ENCODE measurements at places on chromosomes 6 and 20.
A peak's percentile ranks its signal among the peaks of the same experiment; 100 is the strongest.

DNA sequence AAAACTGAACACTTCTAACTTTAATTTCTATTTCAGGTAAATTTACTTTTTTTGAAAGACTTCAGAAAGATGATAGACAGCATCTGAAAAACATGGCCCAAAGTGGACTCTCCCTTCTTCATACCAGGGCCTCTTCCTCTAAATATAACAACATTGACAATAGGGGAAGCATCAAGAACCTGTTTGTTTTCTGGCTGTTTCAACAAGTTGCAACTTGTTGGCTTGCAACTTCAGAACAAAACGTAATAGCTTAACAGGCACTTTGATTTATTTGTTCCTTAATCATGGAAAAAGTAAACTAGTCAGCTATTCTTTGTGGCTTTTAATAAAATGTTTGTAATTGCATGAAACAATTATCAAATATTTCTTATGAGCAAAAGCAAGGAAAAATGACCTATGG, 34.3 kb downstream of the RGS17 start:
- no peak for DNase-seq

DNA sequence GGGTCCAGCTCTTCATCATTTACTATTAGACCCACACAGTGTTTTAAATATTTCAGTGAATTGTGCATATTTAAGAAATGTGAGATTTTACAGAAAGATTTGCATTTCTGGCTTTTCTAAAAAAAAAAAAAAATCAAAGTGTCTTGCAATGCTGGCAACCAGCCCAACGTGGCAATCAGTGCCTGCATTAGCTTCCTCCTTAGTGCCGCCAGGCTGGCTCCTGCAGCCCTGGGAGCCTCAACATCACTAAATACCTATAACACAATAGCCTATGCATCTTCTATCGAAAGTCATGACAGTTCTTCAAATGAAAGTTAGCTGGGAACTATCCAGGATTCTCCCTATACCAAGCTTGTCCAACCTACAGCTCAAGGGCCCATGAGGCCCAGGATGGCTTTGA, 9.4 kb upstream of the CD93 start:
- DNase-seq, result no peak

- DNase-seq, result peak; percentile 88
These were observed 915 bp downstream of the TMEM63B start for GRCh38 chr6:44128020-44128917.

DNA sequence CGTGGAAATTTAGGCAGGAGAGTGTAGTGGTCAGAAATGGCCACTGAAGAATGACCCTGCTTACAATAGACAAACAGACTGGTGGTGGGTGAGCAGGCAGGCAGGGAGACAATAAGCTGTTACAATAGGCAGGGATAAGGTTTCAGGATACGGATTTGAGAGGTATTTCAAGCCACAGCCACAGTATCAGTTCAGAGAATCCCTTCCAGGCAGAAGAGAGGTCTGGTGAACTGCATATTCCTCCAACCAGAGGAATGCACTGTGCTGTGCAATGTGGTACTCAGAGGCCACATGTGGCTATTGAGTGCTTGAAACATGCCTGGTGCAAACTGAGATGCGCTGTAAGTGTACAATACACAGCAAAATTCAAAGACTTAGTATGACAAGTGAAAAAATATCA, 20.6 kb downstream of the RMND1 start:
- DNase-seq, result no peak

GRCh38 chr6:25403150-25403549, 124.0 kb downstream of the CARMIL1 start:
- no peak for DNase-seq

DNA sequence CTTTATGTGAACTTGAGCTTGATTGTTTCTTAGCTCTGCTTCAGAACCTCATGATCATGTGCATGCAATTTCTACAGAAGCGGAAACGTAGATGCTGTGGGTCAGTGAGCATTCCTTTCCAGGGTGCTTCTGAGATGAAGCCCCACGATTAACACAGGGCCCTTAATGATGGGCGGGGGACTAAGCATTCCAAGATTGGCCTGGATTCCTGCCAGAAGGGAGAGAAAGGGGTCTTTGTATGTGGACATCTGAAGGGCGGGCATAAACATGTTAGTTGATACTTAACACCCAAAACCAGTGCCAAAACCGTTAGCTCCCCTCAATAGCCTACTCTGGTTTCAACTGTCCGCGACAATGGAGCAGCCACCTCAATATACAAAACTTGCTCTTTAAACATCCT, 46.9 kb upstream of the POU3F2 start:
- no peak for DNase-seq

DNA sequence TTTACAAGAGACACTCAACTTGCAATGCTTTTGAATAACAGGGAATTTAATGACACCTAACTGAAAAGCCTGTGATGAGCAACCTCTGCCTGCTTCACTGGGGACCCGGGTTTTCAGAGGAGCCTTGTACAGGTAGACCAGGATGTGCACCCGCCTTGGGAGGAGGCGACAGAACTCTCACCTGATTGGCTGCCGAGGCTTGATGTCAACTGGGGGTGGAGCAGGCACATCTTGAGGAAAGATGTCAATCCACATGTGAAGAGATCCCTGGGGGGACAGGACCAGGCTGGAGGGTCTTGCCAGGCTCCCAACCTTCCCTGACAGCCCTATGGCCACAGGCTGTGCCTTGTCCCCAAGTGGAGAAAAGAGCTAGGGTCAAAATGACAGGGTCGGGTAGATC, 19.8 kb downstream of the ERGIC3 start:
- peak; percentile 78 for DNase-seq

DNA sequence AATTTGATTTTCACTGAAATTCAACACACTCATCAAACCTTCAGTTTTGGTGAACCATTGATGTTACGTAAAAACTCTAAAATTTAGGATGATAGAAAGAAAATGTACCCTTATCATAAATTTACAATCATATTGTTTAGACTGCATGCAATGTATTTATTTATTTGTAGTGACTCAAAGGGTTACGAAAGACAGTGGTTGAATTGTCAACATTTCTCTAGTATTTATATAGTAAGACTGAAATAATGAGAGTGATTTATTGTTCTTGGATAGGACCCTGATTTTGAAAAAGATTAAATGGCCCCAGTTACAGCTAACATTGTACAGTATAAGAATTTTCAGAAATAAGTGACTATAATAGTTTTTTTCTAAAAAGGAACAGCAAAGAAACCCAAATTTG, 591.5 kb downstream of the RFPL4B start:
- DNase-seq, result no peak

- no peak for DNase-seq
These were observed 127.4 kb upstream of the GRIK2 start for GRCh38 chr6:101266063-101266462.

DNA sequence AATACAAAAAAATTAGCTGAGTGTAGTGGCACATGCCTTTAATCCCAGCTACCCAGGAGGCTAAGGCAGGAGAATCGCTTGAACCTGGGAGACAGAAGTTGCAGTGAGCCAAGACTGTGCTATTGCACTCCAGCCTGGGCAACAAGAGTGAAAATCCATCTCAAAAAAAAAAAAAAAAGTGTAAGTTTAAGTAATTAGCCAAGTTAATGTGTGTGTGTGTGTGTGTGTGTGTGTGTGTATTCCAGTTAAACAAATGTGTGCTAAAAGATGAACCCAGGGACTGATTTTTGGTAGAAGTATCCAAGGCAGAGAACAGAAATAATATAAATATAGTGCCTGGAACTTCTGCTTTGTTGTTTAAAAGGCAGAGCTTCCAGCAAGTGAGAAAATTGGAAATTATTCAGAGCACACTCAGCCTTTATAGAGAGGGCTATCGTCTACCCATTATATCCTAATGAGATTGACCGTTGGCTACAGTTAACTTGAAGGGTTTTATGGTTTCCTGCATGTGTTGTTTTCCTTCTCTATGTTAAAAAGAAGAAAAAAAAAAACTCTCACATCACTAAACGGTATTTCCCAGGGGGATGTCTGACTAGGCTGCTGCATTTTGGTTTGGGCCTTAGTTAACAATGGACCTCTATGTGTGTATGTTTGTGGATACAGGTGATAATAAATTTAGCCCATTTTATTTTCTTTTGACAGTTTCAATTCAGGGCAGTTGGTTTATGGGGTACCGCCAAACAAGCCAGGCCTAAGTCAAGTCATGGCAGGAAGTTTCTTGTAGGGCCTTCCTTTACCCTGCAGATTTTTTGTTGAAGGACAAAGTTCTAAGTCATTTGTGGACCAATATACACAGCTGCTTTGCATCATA, 9.8 kb downstream of the SOX4 start:
- no peak for DNase-seq

GRCh38 chr6:55562318-55562717, 16.7 kb downstream of the HMGCLL1 start:
- DNase-seq, result no peak

- peak; percentile 10 for DNase-seq
These were observed 109.5 kb upstream of the HSF2 start for GRCh38 chr6:122289762-122290539.

DNA sequence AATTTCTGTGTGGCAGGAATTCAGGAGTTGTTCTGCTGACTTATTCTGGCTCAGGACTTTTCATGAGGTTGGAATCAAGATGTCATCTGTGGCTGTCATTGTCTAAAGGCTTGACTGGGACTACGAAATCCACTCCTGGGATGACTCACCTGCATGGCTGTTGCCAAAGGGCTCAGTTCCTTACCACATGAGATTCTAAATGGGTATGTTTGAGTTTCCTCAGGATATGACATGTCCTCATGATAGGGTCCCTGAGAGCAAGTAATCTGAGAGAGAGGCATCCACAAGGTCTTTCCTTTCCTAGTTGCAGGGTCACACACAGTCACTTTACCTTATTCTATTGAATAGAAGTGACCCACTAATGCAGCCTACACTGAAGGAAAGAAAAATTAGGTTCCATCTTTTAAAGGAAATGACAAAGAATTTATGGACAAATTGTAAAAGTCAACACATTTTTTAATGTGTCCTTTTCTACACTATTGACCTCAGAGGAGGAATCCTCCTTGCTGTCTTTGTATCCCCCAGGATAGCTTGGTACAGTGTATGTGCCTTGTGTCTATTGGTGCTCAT, 1025.0 kb upstream of the GJE1 start:
- no peak for DNase-seq

DNA sequence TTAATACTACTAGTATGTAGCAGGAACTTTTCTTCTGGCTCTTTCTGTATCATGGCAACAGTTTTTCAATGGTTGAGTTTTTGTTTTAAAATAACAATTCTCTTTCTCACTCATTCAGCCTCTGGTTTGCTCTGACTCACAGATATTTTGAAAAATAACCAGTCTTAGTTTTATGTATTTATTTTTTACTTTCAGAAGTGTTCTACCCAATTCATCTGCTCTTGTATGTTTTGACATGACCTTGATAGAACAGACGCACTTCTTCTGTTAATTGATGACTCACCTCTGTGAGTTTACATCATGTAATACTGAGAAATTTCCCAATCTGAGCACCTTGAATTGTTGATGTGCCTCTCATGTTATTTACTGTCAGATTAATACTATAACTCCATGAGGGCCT, 178.9 kb downstream of the SASH1 start:
- no peak for DNase-seq

DNA sequence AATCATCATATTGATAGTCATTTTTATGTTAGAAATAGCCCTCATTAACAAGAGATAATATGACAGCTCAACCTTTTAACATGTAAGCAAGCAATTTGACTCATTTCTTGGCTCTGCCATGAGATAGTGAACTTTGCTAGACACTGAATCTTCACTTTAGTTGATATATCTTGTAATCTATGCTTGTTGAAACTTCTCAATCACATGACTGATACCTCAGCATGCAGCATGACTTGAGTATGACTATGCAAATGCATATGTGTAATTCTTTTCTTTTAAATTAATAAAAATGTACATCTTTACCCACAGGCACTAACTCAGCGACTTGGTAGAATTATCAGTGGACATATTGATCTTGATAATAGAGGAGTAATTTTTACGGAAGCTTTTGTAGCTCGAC, 6.6 kb downstream of the UFL1 start:
- no peak for DNase-seq

GRCh38 chr6:139334806-139335446, 39.5 kb downstream of the CITED2 start:
- no peak for DNase-seq

- peak; percentile 36 for DNase-seq
These were observed 47.2 kb upstream of the PLCB4 start for GRCh38 chr20:9021699-9022098.

DNA sequence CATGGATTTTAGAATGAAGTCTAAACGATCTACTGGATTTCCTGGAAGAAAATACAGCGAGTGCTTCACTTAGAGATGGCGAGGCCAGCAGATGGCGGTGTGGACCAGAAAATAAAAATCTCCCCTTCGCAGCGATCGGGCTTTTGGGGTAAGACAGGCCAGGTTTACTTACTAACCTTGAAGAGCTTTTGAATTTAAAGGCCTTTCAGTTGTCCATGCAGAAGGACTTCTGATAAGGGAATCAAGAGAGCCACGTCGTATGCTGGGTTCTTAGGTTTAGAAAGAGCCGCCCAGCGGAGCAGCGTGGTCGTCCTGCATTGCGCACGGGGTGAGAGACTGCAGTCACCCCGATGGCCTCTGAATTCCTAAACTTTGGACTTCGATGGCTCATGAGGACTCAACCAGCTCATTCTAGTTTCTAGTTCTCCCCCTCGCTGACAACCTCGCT, 125.2 kb upstream of the RALGAPA2 start:
- peak; percentile 74 for DNase-seq

DNA sequence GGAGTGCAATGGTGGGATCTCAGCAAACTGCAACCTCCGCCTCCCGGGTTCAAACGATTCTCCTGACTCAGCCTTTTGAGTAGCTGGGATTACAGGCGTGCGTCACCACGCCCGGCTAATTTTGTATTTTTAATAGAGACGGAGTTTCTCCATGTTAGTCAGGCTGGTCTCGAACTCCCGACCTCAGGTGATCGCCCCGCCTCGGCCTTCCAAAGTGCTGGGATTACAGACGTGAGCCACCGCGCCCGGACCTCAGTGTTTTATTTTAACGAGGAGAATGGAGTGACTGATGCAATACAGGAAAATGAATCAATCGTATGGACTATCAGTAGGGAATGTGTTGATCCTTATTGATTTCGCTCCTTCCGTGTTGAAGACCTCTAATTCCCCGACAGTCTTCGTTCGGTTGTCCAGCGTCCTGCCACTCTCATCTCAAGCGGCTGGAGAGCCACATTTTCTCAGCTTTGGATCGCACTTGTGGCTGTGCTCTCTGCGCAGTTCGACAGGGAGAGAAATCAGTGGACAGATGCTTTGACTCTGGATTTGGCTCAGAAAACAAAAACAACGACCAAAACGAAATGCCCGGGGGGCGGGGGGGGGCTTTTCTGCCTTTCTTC, 166.2 kb downstream of the TRIM27 start:
- DNase-seq, result no peak

GRCh38 chr20:64063389-64064144, 569 bp downstream of the TCEA2 start:
- DNase-seq, result peak; percentile 89

DNA sequence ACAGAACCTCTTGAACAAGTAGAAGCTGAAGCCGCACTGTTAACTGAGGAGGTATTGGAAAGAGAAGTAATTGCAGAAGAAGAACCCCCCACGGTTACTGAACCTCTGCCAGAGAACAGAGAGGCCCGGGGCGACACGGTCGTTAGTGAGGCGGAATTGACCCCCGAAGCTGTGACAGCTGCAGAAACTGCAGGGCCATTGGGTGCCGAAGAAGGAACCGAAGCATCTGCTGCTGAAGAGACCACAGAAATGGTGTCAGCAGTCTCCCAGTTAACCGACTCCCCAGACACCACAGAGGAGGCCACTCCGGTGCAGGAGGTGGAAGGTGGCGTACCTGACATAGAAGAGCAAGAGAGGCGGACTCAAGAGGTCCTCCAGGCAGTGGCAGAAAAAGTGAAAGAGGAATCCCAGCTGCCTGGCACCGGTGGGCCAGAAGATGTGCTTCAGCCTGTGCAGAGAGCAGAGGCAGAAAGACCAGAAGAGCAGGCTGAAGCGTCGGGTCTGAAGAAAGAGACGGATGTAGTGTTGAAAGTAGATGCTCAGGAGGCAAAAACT, 40.1 kb downstream of the ZBTB2 start:
- no peak for DNase-seq
